ENCODE measurements at places on chromosomes 6 and 20. TPM values are rescaled to one million over a fixed set of nuclear protein-coding genes. Genes with fewer than 3 reads are reported as not detected.

TCP11 gene
- not detected for total RNA-seq

MUCL3 gene
- total RNA-seq, result not detected

- DNase-seq, result no peak
These were observed 23.1 kb upstream of the TCP11 start for GRCh38 chr6:35164277-35164676.

- DNase-seq, result no peak
These were observed 129.7 kb upstream of the PHACTR1 start for GRCh38 chr6:12586721-12587480.

GRCh38 chr6:95387845-95388244, 189.5 kb upstream of the MANEA start:
- DNase-seq, result no peak

CST4 gene
- total RNA-seq, result not detected

- no peak for DNase-seq
These were observed 804.5 kb upstream of the CITED2 start for GRCh38 chr6:140178935-140179334.

DNA sequence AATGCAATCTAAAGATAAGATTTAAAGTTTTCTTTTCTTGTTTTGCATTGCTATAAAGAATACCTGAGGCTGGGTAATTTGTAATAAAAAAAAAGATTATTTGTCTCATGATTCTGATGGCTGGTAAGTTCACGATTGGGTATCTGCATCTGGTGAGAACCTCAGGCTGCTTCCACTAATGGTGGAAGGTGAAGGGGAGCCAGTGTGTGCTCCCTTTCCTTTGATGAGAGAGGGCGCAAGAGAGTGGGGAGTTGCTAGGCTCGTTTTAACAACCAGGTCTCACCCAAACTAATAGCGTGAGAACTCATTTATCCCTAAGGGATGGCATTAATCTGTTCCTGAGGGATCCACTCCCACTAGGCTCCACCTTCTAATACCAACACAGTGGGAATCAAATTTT, 353.2 kb downstream of the BTBD3 start:
- no peak for DNase-seq
